ENCODE measurements at places on chromosomes 12 and 14. TPM values are rescaled to one million over a fixed set of nuclear protein-coding genes. Genes with fewer than 3 reads are reported as not detected.

Gene RASAL1
- 3.0 TPM for polyA plus RNA-seq

Gene SOAT2
- polyA plus RNA-seq: 0.21 TPM

DNA sequence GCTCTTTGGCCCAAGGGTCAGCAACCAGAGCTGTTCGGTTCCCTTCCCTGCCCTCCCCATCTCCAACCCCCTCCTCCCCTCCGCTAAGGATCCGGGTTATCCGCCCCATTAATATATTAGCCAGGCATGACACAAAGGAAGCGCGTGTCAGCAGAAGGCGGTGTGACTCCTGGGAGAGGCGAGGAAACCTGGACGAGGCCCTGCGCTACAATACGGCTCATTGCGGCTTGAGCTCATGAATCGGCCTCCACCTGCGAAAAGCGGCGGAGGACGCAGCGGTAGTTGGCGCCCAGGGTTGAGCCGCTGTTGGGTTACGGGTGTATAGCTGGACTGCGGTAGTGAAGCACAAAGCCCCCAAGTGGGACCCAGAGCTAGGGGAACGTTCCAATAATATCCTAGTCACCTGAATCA, 9.9 kb downstream of the FOXA1 start:
- peaks cover 84% of the 10 kb centered on the region for H3K27me3 ChIP-seq
- DNase-seq: no peak
- H3K4me1 ChIP-seq: peaks cover 29% of the 10 kb centered on the region
- no peak overlapping the region for H3K27ac ChIP-seq
- H3K36me3 ChIP-seq: no peaks in the 10 kb centered on the region

Gene RBMS2
- polyA plus RNA-seq: 13.0 TPM

Gene LARP4
- polyA plus RNA-seq: 19.8 TPM

- H3K36me3 ChIP-seq: no peaks in the 10 kb centered on the region
- H3K4me3 ChIP-seq: no peak overlapping the region
- peaks cover 20% of the 10 kb centered on the region for H3K27me3 ChIP-seq
- DNase-seq: no peak
- H3K27ac ChIP-seq: no peak overlapping the region
Observed at GRCh38 chr12:126191949-126192348, 1126.7 kb downstream of the AACS start.

Gene CEBPE
- polyA plus RNA-seq: not detected

- no peaks in the 10 kb centered on the region for H3K36me3 ChIP-seq
- H3K27me3 ChIP-seq: no peaks in the 10 kb centered on the region
- DNase-seq: peak; percentile 42
- H3K4me1 ChIP-seq: no peaks in the 10 kb centered on the region
- H3K4me3 ChIP-seq: no peak overlapping the region
Observed at GRCh38 chr12:632102-632696, 31.0 kb downstream of the NINJ2 start.

DNA sequence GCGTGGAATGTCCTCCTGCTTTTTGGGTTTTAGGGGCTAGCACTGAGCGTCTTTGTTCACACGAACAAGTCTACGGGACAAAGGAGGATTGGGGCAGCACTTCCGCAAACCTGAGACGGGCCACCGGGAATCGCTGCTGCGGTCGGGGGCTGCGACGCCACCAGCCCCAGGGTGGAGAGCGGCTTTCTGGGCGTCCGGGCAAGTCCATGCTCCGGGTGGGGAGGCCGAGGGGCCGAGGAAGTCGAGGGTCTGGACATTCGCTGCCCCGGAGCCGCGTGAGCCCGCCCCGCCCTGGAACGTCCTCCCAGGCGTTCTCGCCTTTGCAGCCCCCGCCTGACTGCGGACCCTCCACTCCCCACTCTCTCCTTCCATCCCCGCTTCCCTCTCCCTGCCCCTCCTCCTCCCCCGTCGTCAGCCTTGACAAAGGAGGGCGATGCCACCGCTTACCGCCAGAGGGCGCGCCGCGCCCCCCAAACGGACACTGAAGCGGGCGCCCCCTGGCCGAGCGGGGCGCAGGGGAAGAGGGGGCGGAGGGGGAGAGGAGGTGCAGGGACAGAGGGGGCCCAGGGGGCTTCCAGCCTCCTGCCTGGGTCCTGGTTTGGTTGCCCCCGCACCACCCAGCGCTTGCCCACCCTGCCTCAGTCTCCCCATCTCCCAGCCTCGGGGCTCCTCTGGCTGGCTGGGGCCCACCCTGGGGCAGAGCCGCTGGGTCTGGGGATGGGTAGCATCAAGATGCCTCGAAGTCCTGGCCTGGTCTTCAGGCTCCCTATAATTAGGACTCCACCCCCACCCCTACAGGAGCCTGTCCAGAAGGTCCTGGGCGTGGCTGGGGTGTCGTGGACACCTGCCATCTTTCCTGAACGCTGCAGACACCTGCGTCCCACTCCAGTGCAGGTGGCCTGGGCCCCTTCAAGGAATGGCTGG, 39.1 kb upstream of the INF2 start:
- H3K27ac ChIP-seq: no peak overlapping the region
- H3K27me3 ChIP-seq: no peaks in the 10 kb centered on the region
- peaks cover 12% of the 10 kb centered on the region for H3K4me1 ChIP-seq
- peaks cover 6% of the 10 kb centered on the region for H3K36me3 ChIP-seq
- DNase-seq: no peak

- no peaks in the 10 kb centered on the region for H3K4me1 ChIP-seq
- H3K36me3 ChIP-seq: no peaks in the 10 kb centered on the region
- H3K4me3 ChIP-seq: no peak overlapping the region
Observed at GRCh38 chr12:119512772-119513497, 80.6 kb upstream of the TMEM233 start.

- peaks cover 2% of the 10 kb centered on the region for H3K4me1 ChIP-seq
- no peak overlapping the region for H3K4me3 ChIP-seq
- no peak for DNase-seq
- no peaks in the 10 kb centered on the region for H3K27me3 ChIP-seq
Observed at GRCh38 chr14:22898302-22899090, 15.5 kb downstream of the REM2 start.

DNA sequence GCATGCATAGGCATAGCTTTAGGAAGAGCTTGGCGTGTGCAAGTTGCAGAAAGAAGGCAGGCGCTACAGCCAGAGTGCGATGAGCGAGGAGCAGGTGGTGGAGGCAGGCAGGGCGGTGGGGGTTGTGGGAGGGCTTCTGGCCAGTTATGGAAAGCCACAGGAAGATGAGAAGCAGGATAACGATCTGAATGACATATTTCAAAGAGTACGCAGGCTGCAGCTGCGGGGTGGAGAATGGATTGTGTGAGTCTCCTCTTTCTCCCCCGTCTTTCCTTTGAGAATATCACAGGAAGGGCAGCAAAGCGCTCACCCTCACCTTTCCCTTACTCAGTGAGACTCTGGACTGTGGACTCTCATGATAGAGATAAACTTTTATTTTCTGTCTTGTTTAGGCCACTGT, 48.7 kb upstream of the PLXNC1 start:
- no peak overlapping the region for H3K27ac ChIP-seq
- peaks cover 18% of the 10 kb centered on the region for H3K4me1 ChIP-seq
- H3K4me3 ChIP-seq: no peak overlapping the region

Data from spinal cord (tissue), 10 donors.